ENCODE measurements at places on chromosomes 1 and 21.
A peak's percentile ranks its signal among the peaks of the same experiment; 100 is the strongest.

GRCh38 chr1:194795917-194796593, 1609.6 kb upstream of the B3GALT2 start:
- no peak for DNase-seq

DNA sequence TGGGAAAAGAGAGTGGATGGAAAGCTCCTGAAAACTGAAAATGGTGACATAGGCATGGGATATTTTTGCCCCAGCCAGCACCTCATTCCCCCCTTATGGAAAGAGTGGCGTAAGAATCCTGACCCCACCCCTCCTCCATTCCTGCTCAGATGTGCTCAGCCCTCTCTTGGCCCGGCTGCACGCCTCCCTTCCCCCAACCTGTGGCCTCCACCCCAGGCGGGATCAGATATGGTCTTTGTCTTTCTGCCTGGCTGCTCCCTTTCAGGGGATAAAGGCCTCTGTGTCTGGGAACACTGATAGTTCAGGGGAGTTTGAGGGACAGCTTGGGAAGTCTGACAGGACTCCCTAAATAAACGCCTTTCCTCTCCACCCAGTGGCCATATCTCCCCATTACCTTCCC, 49.8 kb downstream of the KIRREL1 start:
- DNase-seq: no peak

DNA sequence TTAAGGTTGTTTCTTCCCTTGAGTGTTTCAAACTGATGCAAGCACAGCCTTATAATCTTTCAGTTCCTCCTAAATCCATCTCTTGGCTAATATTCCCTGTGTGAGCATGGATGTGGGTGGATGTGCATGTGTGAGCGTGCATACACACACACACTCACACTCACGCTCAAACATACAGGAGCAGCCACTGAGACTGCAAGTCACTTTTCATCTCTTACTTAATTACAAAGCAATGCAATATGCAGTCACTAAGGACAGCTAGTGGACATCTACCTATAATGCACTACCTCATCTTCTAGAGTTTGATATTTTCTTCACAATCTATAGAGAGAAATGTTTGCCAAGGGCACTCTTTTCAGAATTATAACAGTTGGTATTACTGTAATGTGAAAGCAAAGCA, 1.4 kb downstream of the ESRRG start:
- no peak for DNase-seq

- no peak for DNase-seq
Measured at GRCh38 chr1:195472291-195472690, 1135.9 kb downstream of the KCNT2 start.

DNA sequence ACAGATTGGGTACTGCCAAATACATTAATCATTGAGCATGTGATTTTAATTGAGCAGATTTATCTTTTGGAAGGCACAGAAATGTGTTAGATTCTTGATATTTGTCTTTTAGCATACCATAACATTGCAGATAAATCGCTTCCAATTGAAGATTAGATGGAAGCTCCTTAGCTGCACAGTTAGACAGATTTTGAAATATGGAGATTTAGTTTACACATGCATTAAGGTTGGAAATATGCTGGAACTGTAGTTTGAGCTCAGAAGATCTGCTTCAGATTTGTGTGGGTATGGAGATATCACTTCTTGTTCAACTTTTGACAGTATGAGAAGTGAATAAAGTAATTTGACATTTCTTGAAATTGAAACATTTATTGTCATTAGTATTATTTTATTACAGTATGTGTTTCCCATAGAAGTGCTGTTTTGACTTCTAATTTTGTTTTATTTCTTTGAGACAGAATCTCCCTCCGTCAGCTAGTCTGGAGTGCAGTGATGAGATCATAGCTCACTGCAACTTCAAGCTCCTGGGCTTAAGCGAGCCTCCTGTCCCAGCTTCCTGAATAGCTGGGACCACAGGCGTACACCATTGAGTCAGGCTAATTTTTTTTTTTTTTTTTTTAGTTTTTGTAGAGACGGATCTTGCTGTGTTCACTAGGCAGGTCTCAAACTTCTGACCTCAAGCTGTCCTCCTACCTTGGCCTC, 29.1 kb downstream of the THRAP3 start:
- peak; percentile 54 for DNase-seq

DNA sequence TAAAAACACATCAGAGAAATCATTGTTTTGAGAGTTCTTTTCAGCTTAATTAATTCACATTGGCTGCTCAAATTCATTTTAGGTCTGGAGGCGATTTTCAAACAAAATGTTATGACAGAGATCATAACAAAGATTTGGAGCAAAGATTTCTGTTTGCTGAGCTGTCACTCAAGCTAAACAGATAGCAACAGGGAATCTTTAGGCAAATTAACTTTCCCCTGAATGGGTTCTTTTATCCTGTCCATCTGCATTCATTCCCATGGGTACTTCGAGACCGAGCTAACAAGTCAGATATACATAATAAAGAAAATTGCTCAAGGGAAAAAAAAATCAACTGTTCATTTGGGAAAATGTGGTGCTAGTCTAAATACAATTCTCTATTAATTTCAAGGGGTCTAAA, 30.2 kb upstream of the CA6 start:
- no peak for DNase-seq

GRCh38 chr1:11740258-11741192, 4.6 kb downstream of the AGTRAP start:
- DNase-seq: no peak

DNA sequence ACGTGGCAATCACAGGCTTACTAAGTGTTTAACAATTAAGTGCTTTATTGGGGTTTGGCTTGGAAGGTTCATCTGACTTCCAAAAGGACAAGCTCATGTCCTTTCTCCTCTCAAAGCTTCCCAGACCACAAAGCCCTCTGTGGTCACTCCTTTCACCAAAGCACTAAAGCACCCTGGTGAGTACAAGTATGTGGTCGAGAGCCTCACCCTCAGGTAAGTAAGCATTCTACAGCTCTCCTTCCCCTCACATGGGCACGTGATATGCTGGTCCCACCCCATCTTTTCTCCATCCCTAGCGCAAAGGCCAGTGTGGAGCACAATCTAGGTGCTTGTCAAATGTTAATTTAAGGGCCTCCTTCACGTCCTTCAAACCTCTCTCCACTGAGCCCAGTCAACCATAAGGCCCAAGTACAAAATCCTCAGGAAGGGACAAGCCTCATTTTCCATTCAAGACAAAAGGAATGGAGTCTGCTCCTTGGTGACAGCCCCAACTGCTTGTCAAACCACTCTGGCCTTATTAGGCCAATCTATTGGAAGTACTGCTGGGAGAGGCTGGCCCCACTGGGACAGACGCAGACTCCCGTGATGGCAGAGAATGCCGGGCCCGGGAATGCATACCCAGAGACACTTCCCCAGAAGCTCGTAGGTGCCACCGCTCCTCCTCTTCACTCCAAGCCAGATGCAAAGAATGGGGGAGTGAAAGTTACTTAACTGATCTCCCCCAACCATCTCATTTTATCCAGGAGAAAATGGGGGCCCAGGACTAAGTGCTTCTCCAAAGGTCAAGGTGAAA, 7.8 kb downstream of the STMN1 start:
- DNase-seq: no peak

GRCh38 chr21:33428669-33429068, 25.5 kb downstream of the IFNGR2 start:
- peak; percentile 58 for DNase-seq

All from fibroblast of skin of back (primary cell).